ENCODE measurements at places on chromosomes 2 and 18.

- no peak for DNase-seq
Observed at GRCh38 chr2:241215421-241215820, 26.9 kb downstream of the ANO7 start.

DNA sequence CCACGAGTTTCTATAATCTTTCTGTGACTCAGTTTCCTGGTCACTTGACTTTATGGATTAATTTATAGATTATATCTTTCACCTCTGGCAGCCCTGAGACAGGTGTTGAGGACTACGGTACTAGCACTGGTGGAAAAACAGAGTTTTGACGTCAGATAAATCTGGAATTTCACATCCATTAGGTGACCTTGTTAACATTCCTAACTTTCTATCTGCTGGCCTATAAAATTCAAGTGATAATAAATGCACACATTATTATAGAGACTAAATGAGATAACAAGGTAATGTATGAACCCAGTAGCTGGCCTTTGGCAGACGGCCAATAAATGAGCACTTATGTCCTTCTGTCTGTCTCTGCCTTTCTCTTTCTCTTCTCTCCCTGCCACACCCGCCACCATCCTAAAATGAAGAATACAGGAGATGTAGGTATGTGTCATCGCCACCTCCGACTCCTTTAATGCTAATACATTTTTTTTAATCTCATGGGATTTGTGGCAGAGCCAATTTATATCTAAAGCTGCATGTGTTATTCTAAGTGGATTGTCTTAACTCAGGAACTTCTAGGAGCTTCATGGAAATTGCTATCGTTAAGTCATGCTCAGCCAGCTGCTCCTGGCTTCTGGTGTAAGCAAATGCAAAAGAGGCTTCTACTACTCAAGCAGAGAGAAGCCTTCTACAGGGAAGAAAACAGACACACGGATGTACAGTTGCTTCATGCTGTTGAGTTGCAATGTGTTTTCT is 2.3 kb downstream of the TM4SF20 start:
- DNase-seq = no peak

DNA sequence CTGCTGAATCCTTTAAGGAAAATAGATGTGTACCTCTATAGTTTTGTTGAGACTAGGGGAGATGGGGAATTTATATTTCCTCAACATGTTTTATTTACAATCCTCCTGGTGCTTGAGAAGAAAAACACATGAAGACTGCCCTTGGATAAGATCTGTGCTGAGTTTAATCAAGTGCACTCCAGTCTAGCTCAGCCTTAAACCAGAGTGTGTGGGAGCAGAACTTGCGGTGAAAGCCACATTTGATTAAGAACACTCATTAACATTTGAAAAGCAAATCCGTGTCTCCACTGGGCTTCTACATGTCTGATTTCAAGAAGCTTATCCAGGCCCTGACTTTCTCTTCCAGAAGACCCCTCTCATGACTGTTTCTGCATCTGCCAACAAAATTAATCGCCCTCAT is 84.8 kb upstream of the ITGA6 start:
- DNase-seq = no peak

DNA sequence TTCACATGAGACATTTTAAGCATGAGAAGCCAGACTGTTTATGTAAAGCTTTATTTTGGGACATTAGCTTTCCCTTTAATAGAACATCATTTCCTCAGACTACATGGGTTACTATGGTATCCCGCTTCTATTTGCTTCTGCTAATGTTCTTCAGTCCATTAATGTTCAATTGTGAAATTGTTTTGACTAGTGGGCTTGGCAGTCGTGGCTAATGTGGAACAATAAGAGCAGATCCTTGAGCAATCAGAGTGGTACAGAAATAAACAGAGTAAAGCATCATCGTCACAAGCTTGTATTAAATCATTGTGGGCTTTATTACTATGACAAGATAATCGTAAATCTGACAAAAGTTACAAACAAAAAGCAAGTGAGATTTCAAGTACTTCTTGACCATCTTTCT is 60.2 kb downstream of the PDE1A start:
- DNase-seq = no peak

DNA sequence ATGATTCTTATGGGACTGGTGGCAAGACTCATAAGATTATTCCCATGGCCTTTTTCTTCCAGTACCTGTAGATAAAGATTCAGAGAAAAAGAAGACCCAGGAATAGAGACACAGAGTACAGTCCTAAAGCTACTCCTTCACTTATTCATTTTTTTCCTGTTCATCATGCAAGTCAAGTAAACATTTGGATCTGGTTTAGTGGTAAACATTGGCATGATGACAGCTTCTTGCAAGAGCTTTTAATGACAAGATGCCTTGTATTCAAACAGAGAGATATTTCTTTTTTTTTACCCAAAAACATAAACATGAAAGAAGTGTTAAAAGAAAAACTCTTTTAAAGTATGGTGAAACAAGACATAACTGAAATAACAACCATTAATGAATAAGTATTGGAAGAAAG is 20.2 kb downstream of the CXCR2 start:
- DNase-seq = no peak

DNA sequence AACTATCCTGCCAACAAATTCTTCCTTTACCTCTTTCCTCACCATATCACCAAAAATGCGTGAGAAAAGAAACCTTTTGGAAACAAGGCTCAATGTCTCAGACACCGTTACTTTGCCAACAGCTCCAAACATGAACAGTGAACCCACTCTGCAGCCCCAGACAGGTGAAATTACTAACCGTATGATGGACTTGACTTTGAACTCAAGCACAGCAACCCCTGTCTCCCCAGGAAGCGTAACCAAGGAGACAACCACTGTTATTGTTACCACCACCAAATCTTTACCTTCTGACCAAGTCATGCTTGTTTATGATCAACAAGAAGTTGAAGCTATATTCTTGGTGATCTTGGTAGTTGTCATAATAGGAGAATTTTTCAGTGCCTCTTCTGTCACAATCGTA is 28.4 kb downstream of the MFSD6 start:
- no peak for DNase-seq

- no peak for DNase-seq
Observed at GRCh38 chr18:57806201-57806977, 3.3 kb upstream of the ATP8B1 start.

All from epithelial cell of prostate (primary cell).